Activated CD8-positive, alpha-beta memory T cell treated with anti-CD3 and anti-CD28 coated beads, Interleukin-2, amount 10 ng/mL, durations not matched to agents 7 days and 5 days (primary cell): ENCODE measurements at places on chromosomes 11 and 22. TPM values are rescaled to one million over a fixed set of nuclear protein-coding genes. Genes with fewer than 3 reads are reported as not detected.

DNA sequence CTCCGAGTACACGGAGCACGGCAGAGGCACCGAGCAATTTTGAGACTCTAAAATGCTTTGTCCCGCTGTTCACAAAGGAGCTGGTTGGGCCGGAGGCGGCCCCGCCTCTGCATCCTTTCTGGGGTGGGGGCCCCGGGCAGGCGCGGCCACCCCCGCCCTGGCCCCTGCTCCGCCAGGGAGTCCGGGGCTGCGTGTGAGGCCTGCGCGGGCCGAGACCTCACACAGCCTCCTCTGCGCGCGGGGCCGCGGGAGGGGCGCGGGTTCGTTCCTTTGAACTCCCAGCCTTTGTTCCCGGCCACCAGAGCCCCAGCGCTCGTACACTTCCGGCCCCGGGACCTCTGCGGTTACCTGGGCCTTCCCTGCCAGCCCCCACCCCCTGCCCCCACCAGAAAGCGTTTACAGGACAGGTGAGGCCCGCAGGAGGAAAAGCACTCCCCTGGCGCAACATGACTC, 1.6 kb downstream of the FGF19 start:
- DNase-seq: no peak

GRCh38 chr22:38070250-38070921, 13.2 kb downstream of the PICK1 start:
- DNase-seq: no peak

DNA sequence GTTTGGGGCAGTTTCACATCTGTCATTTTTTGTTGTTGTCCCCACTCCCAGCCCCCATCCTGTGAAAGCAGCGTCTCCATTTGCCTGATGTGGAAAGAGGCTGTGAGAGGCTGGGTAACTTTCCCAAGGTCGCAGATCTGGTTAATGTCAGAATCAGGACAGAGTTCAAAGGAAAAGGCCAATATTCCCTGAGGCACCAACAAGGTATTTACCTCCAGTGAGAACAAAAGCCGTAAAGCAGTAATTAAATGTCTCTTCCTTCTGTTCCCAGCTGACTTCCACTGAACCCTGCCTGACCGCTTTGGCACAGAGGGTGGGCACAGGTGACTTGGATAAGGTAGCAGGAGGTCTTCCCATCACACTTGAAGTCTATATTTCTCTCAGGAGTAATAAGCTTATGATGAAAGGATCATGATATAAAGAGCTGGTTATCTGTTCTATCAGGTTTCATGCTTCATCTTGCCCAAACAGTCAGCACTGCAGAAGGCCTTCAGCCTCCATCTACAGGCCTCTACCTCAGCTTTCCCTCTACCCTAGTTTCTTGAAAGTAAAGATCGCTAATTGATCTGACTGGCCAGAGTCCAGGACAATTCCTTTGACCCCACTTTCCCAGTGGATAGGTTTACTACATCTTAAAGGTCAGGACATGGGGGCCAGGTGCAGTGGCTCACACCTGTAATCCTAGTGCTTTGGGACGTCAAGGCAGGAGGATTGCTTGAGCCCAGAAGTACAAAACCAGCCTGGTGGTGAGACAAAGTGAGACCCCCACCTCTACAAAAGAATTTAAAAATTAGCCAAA, 9.4 kb downstream of the C11orf91 start:
- DNase-seq: no peak

Gene SFI1
- 192 TPM for total RNA-seq
